ENCODE measurements at places on chromosomes 1 and 21.

DNA sequence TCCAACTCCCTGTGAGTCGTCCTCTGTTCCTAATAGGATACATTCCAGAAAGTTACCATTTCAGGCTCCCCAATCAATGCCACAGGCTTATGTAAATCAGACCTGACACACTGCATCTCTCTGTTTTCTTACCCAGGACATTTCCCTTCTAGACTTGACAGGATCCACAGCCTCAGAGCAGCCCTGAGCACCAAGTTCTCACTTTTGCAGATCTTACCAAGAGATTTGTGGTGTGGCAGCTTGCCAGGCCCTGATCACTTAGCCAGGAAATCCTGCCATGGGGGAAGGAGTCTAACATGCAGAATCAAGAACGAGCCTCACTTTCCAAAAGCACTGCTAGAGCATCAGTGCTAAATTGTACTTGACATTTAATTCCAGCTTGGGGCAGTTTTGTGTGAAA, 202.9 kb downstream of the TBX15 start:
- DNase-seq: no peak

GRCh38 chr1:230189341-230189740, 122.3 kb downstream of the GALNT2 start:
- DNase-seq: no peak

- DNase-seq: no peak
Observed at GRCh38 chr1:54774820-54775498, 10.6 kb upstream of the PARS2 start.

DNA sequence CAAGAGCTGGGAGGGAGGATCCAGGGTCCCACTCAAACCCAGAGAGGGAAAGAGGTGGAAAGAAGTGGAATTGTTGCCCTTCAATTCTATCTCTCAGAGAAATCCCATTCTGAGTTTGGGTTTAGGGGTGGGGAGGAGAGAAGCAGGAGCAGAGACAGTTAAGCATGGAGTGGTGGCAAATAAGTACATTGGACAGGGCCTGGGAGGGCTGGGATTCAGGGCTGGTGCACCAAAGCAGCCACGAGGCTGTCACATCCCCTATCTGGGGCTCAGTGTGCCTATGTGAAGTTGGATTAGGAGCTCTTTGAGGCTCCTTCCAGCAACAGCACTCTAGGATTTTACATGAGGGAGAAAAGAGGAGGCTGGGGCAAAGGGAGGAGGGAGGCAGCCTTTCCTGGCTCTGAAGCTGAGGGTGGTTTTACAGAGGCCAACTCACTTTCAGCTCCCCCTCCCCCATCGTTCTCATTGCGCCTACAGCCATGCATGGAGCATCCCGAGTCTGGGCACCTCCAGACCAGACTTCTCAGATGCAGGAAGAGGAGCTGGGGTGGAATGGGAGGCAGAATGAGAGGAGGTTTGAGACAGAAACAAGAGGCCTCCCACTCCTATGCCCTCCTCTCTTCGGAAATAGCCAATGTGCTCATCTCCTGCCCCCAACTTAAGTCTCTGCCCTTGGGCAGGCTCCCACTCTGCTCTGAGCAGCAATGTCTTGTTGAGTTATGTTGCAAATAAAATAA, 3.0 kb upstream of the SYT6 start:
- no peak for DNase-seq

GRCh38 chr1:86703696-86704457, 499 bp upstream of the SH3GLB1 start:
- peak; percentile 70 for DNase-seq

GRCh38 chr1:36520056-36520455, 37.3 kb upstream of the CSF3R start:
- no peak for DNase-seq

DNA sequence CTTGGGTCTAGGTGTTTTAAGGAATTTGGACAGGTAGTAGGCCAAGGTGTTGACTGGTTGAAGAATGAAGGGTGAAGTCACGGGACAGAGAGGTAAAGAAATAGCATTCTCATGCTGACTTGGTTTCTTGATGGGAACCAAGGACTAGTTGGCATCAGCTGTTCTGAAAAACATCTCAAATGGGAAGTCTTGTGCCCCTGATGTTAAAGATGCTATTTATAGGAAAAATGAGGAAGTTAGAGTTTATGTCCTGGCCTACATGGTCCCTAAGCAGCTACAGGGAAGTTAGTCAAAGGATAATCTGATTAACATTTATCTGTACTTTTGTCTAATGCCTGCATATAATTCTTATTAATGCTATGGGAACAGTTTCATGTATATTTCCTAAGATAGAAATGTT, 262.4 kb downstream of the HHIPL2 start:
- DNase-seq: no peak

- DNase-seq: no peak
Observed at GRCh38 chr1:101166583-101167120, 70.2 kb upstream of the S1PR1 start.

GRCh38 chr1:59156526-59157199, 140.2 kb upstream of the FGGY start:
- peak; percentile 40 for DNase-seq

All from Ammon's horn (tissue), 1 donor.